ENCODE measurements at places on chromosomes 1 and 21.

DNA sequence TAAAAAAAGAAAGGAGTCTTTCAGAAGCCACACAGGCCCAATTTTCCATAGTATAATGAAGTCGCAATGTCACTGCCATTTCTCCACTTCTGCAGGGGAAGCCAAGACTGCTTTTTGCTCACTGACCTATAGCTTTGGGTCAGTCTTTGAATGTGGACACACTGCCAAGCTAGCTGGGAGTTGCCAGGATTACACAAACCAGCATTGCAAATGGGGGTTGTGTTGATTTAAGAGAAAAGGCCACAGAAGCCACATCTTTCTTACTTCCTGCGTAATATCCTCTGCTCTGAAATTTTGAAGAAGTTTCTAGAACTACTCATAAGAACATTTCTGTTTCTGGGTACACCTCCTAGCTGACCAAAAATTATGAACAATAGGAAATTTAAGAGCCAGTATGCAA is 45.8 kb upstream of the SAMSN1 start:
- DNase-seq = no peak

DNA sequence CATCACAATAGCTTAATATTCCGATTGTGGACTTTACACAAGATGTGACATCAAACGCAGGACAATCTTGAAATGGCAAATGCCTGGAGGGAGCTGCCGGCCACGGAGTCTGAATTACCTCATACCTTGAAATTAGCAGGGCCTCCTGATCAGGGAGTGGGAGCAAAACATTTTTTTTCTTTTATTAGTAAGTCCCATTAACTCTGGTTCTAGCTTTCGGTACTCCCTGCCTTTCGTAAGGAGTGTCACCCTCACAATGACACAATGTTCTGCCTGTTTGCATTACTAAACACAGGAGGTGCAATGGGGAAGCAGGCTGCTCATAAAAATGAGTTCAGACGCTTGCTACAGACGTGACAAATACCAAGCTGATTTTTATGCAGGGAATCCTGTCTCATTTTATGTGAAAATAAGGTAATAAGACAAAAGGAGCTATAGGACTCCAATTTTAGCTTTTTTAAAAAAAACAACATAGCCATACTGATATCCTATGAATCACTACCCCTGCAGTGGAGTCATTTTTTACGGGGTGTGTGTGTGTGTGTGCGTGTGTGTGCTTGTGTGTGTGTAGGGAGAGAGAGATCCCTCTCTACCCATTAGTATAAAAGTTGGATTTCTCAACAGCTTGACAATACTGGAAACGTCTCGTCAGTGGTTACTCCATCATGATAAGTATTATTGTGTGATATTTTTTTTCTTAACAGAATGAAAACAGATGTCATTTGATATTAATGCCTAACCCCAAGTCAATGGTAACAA is 205.1 kb upstream of the RUNX1 start:
- no peak for DNase-seq

- DNase-seq = peak; percentile 16
Observed at GRCh38 chr1:82161700-82162141, 361.0 kb downstream of the ADGRL2 start.

- DNase-seq = peak; percentile 38
Observed at GRCh38 chr1:101846820-101847219, 149.9 kb downstream of the OLFM3 start.

DNA sequence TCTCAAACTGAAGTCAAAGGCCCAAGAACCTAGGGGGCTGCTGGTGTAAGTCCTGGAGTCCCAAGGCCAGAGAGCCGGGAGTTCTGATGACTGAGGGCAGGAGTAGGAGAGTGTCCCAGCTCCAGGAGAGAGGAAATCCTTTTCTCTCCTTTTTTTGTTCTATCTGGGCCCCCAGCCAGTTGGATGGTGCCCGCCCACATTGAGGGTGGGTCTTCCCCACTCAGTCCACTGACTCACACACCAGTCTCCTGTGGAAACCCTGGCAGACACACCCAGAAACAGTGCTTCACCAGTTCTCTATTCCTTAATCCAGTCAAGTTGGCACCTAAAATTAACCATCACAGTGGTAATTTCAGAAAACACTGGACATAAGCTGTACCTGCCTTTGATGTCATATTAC is 12.7 kb upstream of the WDR26 start:
- no peak for DNase-seq

- no peak for DNase-seq
Observed at GRCh38 chr1:18154430-18155194, 47.0 kb downstream of the IGSF21 start.

DNA sequence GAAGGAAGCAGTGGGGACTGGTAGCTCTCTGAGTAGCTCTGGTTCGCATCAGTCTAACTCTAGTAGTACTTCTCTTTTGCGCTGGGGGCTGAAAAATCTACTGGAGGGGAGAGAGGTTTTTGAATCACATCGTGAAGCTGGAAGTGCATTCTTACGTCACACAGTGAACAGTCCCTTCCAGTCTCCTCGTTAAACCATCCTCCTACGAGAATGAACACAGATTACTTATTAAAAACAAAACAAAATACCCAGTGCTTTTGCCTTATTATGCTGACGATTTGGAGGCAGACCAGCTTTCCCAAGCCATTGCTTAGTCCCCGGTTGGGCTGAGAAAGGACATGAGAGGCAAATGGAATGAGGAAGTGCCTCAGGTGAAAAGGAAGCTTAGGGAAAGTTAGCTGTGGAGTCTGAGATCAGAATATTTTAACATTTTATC is 16.1 kb downstream of the HUNK start:
- DNase-seq = no peak

DNA sequence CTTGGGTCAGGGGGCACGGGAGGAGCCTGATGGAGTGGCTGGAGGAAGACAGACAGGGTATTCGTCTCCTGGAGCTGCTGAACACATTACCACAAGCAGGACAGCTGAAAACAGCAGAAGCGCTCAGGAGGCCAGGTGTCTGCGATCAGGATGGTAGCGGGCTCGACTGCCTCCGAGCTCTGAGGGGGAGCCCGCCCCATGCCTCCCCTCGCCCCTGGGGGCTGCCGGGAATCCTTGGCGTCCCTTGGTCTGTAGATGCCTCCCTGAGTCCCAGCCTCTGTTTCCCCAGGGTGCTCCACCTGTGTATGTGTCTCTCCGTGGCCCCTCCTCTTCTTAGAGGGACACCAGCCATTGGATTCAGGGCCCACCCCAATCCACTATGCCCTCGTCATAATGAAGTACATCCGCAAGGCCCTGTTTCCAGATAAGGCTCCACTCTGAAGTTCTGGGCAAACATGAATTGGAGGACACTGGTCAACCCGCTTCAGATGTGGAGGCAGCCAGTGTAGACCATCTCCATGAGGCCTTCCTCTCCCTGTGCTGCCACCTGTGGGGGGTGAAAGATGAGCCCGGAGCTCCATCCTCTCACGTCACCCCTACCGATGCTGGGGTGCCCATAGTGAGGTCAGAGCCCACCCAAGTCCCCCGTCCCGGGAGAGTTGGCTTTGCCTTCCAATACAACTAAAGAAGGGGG is 67.8 kb downstream of the SPSB1 start:
- no peak for DNase-seq

GRCh38 chr1:178337091-178337706 is 159.6 kb downstream of the CLEC20A start:
- no peak for DNase-seq

DNA sequence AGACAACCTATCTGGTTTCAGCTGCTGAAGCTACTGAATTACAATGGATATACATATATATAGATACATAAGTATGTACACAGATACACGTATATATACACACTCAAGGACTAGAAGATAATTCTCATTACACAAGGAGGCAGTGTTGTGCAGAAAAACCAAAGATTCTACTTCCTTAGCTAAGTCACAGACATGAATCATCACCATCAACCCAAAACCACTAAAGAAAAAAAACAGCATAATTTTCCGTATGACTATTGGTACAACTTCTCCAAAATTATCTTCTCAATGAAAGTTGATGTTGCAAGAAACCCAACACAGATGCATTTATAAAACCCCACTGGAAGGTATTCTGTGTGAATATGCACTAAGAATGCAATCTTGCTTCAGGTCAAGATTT is 36.8 kb upstream of the RPF1 start:
- peak; percentile 8 for DNase-seq

GRCh38 chr1:212205006-212205405 is 80.2 kb upstream of the PPP2R5A start:
- no peak for DNase-seq

- DNase-seq = no peak
Observed at GRCh38 chr1:83960669-83961277, 38.2 kb downstream of the TTLL7 start.

DNA sequence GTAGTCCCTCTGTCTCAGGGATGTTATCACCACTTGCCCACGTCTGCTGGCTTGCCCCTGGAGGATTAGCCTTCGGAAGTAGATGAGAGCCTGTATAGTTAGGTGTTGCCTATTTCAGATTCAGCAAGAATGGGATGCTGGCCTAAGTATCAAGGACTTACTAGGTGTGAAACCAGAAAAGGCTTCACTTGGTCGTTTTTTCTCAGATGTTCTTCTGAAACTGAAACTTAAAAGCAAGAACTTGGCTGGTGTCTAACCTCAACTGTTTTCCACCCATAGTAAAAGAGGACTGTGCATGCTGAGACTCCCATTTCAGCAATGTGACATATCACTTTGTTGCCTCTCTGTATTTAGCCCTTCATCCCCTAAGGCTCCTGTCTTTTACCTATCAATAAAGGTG is 67.0 kb upstream of the LRRC53 start:
- DNase-seq = no peak

All from NCI-H748 treated with DMSO at 0.1 percent for 48 hours (cell line).